ENCODE measurements at places on chromosomes 2 and 18.

GRCh38 chr2:39881494-39881893 lies 102.4 kb upstream of the THUMPD2 start:
- H3K27me3 ChIP-seq: no peaks in the 10 kb centered on the region
- H3K4me1 ChIP-seq: no peaks in the 10 kb centered on the region
- H3K27ac ChIP-seq: no peak overlapping the region
- no peak overlapping the region for H3K4me3 ChIP-seq

DNA sequence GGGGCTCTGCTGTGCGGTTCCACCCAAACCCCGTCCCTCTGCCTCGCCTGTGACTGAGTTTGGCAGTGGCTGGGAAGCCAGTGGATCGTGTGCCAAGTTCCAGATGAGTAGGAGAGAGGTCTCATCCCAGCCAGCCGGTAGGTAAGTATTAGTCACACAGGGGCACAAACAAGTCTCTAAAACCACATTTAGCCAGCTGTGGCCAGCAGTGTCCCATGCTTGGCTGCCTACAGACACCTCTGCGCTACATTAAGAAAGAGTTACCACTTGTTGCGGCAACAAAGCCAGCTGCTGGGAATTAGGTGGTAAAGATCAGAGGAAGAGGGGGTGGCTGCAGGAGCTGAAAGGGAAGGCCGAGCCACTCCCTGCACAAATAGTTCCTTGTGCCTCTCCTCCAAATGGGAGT lies 81.2 kb downstream of the GATA6 start:
- no peak overlapping the region for H3K4me3 ChIP-seq
- H3K27me3 ChIP-seq: no peaks in the 10 kb centered on the region
- DNase-seq: no peak
- H3K27ac ChIP-seq: no peak overlapping the region
- no peaks in the 10 kb centered on the region for H3K36me3 ChIP-seq
- no peaks in the 10 kb centered on the region for H3K4me1 ChIP-seq

- no peak overlapping the region for H3K4me3 ChIP-seq
- DNase-seq: no peak
- H3K27me3 ChIP-seq: no peaks in the 10 kb centered on the region
- H3K36me3 ChIP-seq: no peaks in the 10 kb centered on the region
- no peak overlapping the region for H3K27ac ChIP-seq
These were observed 16.1 kb downstream of the MROH2A start for GRCh38 chr2:233794128-233794658.

- H3K4me3 ChIP-seq: no peak overlapping the region
- H3K27ac ChIP-seq: no peak overlapping the region
- no peaks in the 10 kb centered on the region for H3K27me3 ChIP-seq
- DNase-seq: no peak
These were observed 439.2 kb downstream of the PARD3B start for GRCh38 chr2:204984518-204984917.

- DNase-seq: no peak
- H3K4me1 ChIP-seq: no peaks in the 10 kb centered on the region
- no peak overlapping the region for H3K4me3 ChIP-seq
- no peaks in the 10 kb centered on the region for H3K27me3 ChIP-seq
These were observed 15.3 kb downstream of the SCN9A start for GRCh38 chr2:166360426-166360825.

- no peak overlapping the region for H3K4me3 ChIP-seq
- DNase-seq: no peak
- no peaks in the 10 kb centered on the region for H3K27me3 ChIP-seq
- H3K36me3 ChIP-seq: no peaks in the 10 kb centered on the region
- H3K4me1 ChIP-seq: no peaks in the 10 kb centered on the region
These were observed 45.8 kb upstream of the OTOS start for GRCh38 chr2:240186191-240186725.
